ENCODE measurements at places on chromosomes 12 and 14.

- DNase-seq: no peak
Measured at GRCh38 chr12:15752785-15753184, 36.4 kb downstream of the EPS8 start.

DNA sequence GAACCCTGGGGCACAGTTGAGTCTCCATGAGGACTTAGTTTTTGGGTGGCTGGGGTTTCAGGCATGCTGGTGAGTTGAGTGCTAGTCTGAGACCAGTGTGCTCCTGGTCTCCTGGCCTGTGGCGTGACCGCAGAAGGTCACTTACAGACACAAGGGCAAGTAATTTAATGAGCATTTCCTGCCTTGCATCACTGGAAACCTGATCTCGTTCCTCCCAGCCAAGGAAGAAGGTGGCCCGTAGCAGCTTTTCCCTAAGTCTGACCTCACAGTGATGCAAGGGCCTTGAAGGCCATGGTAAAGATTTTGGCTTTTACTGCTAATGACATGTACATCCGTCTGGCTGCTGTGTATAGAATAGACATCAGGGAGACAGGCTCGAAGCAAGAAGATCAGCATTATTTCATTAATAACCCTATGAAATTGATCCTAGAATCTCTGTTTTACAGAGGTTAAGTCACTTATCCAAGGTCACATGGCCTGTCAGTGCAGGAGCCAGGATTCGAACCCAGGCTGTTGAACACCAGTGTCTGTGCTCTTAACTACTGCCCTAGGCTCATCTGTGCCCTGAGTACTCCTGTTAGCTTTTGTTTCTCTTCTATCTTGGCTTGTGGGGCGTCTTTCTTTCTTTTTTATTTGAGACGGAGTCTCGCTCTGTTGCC lies 4.6 kb downstream of the TMEM120B start:
- no peak for DNase-seq

- no peak for DNase-seq
Measured at GRCh38 chr12:122893208-122894153, 2.4 kb downstream of the VPS37B start.

DNA sequence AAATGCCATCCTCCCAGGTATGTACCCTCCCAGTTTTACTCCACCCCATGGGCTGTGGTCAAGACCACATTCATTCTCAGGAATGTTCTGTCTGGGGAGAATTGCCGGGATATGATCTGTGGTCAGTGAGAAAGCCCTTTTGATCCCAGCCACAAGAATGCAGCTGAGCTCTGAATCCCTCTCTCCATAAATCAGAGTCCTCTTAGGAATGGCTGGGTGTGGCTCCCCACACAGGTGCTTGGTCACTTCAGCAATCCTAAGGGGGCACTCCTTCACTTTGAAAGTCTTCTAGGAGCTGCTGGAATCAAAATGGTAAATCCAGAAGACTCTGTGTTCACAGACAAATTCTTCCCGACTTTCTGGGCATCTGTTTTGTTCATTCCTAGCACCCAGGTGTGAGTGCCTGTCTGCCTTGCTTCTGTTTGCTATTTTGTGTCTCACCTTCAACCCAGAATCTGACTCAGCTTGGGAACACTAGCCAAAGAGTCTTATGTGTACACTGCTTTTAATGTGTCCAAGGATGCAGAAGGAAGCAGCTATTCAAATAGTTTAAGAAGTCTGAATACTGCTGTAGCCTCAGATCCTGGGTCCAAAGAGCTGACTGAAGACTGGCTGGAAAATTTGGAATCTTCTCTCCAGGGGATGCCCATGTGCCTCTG lies 144.6 kb upstream of the CDKN3 start:
- no peak for DNase-seq

DNA sequence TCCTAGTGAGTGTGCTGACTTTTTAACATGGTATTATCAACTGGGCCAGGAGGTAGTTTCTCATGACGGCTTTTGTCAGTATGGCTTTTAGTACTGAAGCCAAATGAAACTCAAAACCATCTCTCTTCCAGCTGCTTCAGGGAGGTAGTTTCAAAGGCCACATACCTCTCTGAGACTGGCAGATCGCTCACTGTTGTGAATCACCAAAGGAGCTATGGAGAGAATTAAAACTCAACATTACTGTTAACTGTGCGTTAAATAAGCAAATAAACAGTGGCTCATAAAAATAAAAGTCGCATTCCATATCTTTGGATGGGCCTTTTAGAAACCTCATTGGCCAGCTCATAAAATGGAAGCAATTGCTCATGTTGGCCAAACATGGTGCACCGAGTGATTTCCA lies 141.1 kb downstream of the HMGA2 start:
- DNase-seq: no peak

GRCh38 chr12:6080149-6081045 lies 44.1 kb downstream of the VWF start:
- DNase-seq: no peak

DNA sequence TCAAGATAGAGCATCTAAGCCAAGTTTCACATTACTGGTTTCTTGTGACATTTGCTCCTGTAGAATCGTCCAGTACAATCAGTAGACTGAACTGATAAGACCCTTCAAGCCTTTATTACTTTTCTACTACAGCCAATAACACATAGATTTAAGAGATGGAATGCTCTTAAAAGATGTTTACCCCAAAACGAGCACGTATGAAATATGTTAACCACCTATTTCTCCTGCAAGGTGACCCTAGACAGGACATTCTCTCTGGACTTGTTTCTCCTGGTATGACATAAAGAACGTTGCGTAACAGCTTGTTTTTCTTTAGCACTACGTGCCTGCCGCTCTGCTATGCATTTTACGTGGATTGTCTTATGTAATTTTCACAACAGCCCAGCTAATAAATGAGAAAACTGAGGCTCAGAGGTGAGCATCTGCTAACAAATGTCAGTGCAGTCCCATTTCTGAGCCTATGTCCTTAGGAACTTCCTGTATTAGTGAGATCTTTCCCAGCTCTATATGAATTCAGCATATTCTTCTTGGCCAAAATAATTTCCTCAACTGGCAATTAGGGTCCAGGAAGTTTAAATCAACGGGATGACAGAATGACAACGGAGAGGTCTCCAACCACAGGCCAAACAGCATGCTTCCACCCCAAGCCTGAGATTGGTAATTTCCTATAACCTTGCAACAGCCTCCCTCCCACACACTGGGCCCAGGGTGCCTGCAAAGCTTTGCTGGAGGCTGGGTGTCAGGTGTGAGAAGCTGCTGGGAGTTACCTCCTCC lies 3.7 kb downstream of the NFKBIA start:
- DNase-seq: no peak

DNA sequence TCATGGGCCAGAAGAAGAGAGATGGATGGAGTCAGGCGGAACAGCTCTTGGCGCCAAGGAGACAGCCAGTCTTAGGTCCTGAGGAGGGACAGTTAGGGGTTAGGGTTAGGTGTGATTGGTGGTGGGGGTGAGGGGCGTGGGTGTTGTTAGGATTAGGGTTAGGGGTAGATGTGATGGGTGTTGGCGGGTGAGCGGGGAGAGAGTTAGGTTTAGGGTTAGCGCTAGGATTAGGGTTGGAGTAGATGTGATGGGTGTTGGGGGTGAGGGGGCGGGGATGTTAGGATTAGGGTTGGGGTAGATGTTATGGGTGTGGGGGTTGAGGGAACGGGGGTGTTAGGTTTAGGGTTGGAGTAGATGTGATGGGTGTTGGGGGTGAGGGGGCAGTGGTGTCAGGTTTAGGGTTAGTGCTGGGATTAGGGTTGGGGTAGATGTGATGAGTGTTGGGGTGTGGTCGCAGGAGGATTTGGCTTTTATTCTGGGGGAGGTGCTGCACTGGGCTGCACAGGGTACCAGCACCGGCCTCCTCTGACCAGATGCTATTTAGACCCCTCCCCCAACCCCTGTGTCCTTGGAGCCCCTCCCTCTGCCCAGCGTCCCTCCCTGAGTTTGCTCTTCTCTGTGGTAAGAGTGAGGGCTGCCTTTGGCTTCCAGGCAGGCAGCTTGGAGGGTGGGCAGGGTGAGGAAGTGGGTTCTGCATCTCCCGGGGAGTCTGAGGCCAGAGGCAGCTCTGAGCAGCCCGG lies 35.6 kb upstream of the FBRSL1 start:
- DNase-seq: no peak

GRCh38 chr14:95262511-95262891 lies 57.2 kb downstream of the CLMN start:
- DNase-seq: no peak

DNA sequence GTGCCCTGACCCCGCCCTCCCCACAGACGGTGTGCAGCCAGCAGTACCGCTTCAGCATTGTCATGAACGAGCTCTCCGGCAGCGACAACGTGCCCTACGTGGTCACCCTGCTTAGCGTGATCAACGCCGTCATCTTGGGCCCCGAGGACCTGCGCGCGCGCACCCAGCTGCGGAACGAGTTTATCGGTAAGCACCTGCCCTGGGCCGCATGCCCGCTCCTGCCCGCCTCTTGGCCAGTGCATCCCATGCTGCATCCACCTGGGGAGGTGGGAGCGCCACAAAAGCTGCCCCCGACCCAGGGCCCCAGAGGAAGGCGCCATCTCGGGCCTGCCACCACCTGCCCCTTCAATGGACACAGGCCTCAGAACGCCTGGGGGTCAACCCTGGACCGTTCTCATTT lies 13.9 kb downstream of the INF2 start:
- DNase-seq: no peak

DNA sequence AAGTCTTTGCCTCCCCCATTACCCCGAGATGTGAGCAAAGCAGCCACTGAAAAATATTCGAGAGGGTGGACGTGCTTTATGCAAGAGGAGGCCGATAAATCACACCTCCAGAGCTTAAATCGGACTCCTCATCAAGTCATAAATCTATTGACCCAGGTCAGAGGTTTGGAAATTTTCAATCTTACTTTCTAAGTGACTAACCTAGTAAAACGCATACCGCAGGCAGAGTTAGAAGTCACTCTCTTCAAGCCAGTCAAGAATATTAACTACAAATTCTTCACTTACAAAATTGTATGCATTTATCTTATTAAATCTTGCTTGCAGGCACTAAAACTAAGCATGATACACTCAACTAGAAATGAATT lies 34.9 kb downstream of the GPHB5 start:
- DNase-seq: no peak

DNA sequence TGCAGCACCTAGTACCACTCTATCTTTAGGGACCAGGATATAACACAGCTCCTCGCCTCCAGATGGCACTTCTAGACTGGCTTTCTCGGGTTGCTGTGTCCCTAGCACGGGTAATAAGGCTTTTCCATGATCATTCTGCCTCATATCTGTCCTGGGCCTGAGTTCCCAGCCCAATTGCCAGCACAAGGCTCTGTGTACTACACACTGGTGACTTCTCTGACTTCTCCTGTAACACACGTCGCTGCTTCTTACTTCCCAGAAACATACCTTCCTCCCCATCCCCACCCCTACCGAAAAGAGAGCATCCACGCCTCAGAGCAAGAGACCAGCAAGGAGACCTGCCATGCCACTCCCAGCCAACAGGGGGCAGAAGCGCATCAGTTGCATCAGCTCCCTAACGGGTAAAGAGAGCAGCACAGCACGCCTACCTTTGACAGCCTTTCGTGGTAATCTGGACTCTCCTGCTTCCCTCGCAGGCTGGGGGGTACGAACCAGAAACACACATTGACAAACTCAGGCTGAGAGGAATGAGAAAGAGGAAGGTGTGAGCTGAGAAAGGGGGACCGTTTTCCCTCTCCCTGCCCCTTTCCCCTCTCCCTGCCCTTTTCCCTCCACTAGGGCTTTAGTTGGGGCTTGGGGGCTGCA lies 21.2 kb upstream of the ZNF740 start:
- peak; percentile 88 for DNase-seq

DNA sequence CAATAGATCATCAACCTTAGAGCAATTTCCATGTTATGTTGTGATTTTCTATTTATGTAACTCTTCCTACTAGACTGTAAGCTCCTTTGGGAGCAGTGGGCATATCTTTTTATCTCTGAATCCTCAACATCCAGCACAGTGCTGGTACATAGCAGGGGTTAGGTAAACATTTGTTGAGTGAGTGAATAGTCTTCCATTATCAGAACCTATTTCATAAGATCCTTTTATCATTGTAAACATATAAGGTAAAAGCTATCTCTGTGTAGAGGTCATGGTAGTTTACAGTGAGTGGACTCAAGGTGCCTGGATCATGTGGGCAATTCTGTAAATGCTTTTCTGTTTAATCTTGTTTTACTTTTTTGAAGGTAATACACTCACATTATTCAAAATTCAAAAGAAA lies 15.1 kb downstream of the FKBP11 start:
- no peak for DNase-seq

DNA sequence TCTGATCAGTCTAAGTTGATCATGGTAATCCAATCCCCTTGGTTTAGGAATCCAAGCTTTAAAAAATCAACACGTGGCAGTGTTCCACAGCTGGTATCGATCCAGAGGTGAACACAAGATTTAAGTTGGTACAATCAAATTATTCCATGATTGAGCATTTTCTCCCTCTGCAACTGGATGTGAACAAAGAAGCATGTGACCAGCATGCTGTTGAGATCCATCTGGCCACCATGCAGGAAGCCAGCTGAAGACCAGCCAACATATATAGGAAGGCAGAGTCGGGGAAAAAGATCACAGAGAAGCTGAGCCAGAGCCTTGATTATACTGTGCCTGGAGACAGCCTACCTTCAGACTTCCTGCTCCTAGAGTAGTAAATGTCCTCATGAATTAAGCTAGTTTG lies 158.3 kb downstream of the SEC23A start:
- no peak for DNase-seq

DNA sequence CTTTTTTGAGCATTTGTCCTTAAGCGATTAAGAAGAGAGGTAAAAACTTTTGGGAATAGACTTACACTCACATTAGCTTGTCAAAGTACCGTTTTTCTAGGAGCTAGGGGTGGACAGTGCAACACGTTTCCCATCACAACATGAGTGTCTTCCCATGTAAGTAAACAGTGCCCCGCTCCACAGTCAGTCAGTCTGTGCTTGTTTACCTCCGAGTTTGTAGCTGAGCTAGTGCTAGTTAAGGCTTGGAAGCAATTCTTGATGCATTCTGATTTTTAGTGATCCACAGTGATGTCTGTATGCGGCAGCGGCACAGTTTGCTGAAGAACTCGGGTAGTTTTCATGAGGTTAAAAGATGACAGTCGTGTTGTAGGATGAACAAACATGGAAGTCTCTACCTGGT lies 941 bp downstream of the ZDHHC17 start:
- DNase-seq: peak; percentile 32

GRCh38 chr12:100197486-100197885 lies 3.1 kb upstream of the ACTR6 start:
- no peak for DNase-seq

DNA sequence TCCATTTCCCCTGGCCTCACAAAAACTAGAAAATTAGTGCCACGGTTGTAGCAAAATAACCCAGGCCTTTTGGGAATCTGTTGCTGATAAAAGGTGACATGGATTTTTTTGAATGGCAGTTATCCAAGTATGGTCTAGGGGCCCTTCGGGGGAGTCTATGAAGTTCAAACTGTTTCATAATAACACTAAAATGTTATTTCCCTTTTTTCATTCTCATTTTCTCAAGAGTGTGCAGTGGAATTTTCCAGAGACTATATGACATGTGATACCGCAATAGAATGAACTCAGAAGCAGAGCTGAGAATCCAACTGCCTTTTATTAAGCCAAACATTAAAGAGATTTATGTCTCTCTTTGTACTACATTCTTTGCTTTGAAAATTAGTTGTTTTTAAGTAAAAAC lies 26.9 kb downstream of the GSTZ1 start:
- peak; percentile 15 for DNase-seq

GRCh38 chr12:96824074-96824837 lies 82.8 kb upstream of the NEDD1 start:
- DNase-seq: no peak

- no peak for DNase-seq
Measured at GRCh38 chr14:104388541-104389325, 190.8 kb upstream of the C14orf180 start.

- no peak for DNase-seq
Measured at GRCh38 chr12:4789776-4790175, 69.6 kb downstream of the GALNT8 start.

- no peak for DNase-seq
Measured at GRCh38 chr12:78118036-78118435, 287.3 kb downstream of the NAV3 start.

All from hematopoietic multipotent progenitor cell treated with erythropoietin and hydrocortisone succinate and interleukin-3 and kit ligand, for 8 days (in vitro differentiated cells).